ENCODE measurements at places on chromosomes 5 and 9.

- DNase-seq, result no peak
Observed at GRCh38 chr9:126481862-126482261, 131.9 kb upstream of the LMX1B start.

- DNase-seq, result no peak
Observed at GRCh38 chr9:13898957-13899356, 415.0 kb downstream of the NFIB start.

- no peak for DNase-seq
Observed at GRCh38 chr9:68492806-68493205, 47.9 kb downstream of the TMEM252 start.

DNA sequence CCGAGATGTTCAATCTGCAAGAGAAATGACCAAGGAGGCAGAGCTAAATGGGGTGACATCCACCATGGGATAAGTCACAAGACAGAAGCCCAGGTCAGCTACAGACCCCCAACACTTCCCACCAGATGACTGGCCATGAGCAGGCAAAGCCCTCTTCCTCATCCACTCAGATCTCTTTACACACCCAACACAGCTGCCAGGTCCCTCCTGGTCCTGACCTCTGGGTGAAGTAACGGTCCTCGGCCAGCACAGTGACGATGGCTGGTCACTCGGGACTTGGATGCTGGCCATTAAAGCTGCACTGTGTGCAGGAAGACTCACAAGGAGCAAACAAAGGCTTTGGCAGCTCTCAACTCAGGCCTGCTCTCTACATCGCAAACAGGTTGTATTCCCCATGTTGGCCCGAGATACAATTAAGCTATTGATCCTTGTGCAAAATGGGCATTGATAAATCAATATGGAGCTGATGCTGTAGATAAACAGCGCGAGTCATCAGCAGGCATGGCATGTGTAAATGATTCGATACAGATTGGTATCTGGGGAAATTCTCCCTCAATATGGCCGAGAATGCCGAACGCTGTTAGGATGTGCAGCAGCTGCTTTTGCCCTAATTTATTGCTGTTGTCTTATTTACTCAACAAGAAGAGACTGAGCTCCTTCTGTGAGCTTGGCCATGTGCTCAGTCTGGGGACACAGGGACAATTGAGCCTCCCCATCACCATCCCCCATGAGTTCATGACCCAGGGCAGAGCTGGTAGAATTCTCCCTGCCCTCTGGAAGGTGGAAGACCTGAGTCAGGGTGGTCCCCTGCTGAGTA, 98.7 kb downstream of the C5orf15 start:
- no peak for DNase-seq

GRCh38 chr5:118863345-118863744, 125.0 kb downstream of the DTWD2 start:
- no peak for DNase-seq

- DNase-seq, result no peak
Observed at GRCh38 chr9:18255747-18256146, 218.2 kb upstream of the ADAMTSL1 start.

- no peak for DNase-seq
Observed at GRCh38 chr9:89367281-89367680, 49.0 kb downstream of the SECISBP2 start.

DNA sequence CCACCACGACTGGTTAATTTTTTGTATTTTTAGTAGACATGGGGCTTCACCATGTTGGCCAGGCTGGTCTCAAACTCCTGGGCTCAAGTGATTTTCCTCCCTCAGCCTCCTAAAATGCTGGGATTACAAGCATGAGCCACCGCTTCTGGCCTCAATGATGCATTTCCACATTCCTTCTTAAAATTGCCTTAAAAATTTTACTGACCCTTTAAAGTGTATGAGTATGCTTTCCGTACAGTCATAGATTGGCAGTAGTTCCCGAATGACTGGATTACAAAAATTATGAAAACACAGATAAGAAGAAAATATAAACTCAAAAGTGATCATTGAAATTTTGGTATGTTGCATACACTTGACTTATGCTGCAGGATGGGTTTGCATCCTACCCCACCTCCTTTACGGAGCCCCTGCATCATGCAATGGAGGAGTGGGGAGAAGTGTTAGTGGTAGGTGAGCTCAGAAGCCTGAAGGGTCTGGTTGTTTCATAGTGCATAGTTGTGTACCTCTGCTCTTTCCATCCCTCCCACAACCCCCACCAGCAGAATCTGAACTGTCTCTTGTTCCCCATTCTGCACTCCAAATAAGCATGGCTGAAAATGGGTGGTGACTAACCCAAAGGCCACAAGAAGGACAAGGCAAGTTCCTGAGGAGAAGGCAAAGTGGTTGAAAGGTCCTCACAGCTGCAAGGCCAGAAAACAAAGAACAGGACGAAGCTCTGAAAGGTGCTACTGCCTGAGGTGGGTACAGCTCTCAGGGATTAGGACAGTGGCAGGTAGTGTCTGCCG, 26.8 kb downstream of the ANKRD55 start:
- no peak for DNase-seq
